ENCODE measurements at places on chromosomes 16 and 17.

DNA sequence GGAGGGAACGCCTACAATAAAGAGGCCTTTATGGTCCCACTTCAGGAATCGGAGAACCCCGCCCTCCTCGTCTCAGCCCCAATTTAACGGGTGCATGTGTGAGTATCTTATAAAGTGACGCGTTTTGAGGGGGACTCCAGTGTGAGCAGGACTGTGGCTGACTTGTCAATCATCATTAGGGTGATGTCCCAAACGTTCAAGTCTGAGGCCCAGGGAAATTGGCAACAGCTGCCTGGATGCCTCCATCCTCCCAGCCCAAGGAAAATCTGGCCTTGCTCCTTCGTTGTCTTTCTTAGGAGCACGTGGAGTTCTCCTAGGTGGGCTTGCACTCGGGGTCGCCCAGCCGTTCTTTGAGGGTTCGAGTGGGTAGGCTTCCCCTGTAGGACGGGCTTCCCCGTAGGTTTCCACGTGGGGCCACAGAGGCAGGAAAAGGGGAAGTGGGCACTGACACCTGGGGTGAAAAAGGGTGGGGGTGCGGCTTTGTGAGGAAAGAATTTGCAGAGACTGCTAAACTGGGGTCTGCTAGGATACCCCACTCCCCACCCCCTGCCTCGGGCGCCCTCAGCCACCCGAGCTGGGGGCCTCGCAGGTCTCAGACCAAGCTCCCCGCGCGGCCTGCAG lies 561 bp upstream of the HERPUD1 start:
- DNase-seq, result no peak

- no peak for DNase-seq
Measured at GRCh38 chr16:88300463-88300835, 82.3 kb upstream of the ZNF469 start.

DNA sequence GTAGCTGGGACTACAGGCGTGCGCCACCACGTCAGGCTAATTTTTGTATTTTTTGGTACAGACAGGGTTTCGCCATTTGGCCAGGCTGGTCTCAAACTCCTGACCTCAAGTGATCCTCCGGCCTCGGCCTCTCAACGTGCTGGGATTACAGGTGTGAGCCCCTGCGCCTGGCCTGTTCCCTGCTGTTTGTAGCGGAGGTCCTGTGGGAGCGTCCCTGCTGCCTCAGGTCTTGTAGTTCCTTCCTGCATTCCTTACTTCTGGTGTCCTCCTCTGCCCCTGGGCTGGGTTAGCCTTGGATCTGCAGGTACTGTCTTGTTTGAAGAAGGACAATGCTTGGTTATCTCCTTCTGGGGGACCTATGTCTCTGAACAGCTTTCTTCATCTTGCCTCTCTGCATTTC lies 23.6 kb upstream of the G6PC1 start:
- no peak for DNase-seq

DNA sequence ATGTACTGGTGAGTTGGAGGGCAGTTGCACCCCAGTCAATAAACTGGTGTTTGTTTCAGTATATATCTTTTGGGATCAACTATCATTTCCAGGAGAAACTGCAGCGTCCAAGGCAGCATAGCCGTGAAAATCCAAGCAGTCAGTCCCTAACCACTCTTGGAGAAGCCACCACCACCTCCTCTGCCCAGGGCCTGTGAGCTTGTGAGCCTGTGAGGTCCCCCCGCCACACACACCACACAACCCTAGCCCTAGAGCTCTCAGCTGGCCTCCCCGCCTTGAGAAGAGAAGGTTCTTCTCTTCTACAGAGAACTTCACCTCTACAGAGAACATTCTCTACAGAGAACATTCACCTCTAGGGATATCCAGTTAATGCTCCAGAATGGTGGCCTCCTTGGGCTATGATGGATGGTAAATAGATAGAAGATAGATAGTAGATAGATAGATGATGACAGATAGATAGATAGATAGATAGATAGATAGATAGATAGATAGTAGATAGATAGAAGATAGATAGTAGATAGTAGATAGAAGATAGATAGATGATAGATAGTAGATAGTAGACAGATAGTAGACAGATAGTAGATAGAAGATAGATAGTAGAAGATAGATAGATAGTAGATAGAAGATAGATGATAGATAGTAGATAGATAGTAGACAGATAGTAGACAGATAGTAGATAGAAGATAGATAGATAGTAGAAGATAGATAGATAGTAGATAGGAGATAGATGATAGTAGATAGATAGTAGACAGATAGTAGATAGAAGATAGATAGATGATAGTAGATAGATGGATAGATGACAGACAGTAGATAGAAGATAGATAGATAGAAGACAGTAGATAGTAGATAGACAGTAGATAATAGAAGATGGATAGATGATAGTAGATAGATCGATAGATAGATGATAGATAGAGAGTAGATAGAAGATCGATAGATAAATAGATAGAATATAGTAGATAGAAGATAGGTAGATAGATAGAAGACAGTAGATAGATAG lies 13.7 kb downstream of the ALOX15B start:
- no peak for DNase-seq

GRCh38 chr16:78742501-78743283 lies 643.2 kb downstream of the WWOX start:
- peak; percentile 14 for DNase-seq

DNA sequence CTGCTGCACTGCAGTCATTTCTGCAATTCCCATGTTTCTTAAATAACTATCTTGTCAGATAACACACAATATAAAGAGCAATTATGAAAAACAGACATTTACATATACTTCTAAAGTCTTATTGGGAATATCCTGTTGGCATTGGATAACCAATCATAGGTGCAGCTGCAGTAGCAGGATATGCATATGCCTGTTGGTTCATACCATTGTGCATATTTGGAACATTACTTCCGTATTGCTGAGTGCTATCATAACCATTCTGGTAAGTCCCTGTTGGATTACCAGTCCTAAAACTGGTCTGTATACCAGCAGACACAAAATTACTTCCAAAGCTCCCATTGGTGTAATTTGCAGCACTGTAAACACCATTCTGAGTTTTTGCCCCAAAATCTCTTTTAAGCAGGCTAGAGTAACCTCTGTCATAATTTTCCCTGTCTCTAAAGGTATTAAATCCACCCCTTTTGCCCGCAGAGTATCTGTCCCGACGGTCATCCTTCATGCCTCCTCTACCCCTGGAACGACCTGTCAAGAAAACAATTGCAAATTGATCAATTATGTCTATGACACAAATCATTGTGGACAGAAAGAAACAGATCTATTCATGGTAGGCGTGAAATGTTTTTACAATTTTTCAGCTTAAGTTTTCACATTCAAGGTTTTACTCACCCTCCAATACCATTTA lies 3.1 kb upstream of the POLG2 start:
- DNase-seq, result peak; percentile 27

DNA sequence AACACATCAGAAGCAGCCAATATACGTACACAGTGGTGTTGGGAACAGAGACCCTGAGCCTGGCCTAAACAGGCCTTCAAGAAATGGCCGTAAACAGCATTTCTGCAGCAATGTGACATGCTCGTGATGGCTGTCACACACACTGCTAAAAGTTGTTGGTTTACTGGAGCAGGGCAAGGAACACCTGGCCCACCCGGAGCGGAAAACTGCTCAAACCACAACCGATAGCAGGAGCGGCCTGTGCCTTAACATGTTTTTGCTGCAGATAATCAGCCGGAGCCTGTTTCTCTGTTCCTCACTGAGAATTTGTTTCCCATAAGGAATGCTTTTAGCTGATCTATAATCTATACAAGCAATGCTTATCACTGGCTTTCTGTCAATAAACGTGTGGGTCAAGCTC lies 6.0 kb upstream of the DPEP1 start:
- DNase-seq, result no peak

- peak; percentile 72 for DNase-seq
Measured at GRCh38 chr17:2054512-2055291, at the start of gene HIC1. HIC1 (plus strand) TSS chr17:2055103; CDS start chr17:2056691, 1,588 bp downstream.

- peak; percentile 31 for DNase-seq
Measured at GRCh38 chr16:81939164-81940056, 71.9 kb downstream of the SDR42E1 start.

- peak; percentile 73 for DNase-seq
Measured at GRCh38 chr17:12089809-12090384, 69.2 kb downstream of the MAP2K4 start.

DNA sequence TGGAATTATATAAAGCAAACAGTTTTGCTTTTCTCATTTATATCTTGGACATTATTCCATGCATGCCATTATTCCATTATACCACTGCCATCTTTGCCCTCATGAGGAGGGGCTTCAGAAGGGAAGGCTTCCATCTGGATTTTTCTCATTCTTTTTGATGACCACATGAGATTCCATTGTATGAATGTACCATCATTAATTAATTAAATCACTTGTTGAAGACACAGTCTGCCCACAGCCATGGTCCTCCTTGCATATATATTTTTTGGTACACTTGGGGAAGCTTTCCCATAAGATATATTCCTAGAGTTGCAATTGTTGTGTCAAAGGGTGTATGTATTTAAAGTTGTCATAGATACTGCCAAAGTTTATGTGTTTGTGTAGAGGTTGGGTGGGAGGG lies 7.1 kb downstream of the ARL4D start:
- DNase-seq, result peak; percentile 40

DNA sequence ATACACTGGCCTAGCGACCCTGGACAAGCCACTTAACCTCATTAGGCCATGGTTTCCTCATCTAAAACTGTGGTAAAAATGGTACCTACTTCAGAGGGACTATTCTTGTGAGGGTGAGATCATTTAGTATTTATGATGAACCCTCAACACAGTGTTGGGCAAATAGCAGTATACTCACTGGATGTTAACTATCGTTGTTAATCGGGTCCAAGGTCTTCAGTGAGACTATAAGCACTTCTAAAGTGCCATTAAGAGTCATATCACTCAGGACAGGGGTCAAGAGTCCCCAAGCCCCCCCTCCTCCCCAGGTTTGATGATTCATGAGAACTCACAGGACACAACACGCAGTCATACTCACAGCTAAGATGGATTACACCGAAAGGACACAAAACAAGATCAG lies 11.0 kb downstream of the TK2 start:
- DNase-seq, result no peak

GRCh38 chr17:37399265-37399803 lies 7.3 kb downstream of the ACACA start:
- DNase-seq, result peak; percentile 81

DNA sequence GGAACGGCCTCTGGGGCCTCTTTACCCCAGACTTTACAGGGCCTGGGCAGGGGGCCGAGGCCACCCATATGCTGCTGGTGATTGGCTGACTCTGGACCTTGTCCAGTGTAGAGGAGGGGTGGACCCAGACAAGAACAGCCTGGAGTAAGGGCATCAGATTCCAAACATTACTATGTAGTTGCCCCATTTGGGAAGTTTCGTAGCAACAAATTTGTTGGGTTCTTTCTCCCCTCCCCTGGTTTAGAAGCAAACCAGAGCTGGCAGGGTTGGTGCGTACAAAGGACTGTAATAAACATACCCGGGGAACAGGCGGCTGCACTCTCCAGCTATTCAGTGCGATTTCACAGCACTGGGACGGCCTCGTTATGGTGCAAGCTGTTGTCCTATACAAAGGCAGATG lies 145.5 kb downstream of the NTN1 start:
- DNase-seq, result no peak

GRCh38 chr16:71722801-71723536 lies 1.5 kb downstream of the PHLPP2 start:
- peak; percentile 88 for DNase-seq

DNA sequence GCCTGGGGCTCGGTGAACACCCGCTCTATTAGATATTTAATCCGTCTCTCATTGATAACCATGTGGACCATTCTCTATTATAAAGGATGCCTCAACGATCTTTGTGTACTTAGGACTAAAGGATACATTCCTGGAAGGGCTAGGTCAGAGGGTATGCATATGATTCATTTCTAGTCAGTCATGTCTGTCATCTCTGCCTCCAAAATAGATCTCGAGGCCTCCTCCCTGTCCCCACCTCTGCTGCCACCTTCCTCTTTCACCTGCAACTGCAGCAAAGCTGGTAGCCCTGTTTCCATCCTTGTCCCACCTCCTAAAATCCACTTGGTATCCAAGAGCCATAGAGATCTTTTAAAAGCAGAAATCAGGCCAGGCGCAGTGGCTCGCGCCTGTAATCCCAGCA lies 121.5 kb downstream of the KATNIP start:
- no peak for DNase-seq

DNA sequence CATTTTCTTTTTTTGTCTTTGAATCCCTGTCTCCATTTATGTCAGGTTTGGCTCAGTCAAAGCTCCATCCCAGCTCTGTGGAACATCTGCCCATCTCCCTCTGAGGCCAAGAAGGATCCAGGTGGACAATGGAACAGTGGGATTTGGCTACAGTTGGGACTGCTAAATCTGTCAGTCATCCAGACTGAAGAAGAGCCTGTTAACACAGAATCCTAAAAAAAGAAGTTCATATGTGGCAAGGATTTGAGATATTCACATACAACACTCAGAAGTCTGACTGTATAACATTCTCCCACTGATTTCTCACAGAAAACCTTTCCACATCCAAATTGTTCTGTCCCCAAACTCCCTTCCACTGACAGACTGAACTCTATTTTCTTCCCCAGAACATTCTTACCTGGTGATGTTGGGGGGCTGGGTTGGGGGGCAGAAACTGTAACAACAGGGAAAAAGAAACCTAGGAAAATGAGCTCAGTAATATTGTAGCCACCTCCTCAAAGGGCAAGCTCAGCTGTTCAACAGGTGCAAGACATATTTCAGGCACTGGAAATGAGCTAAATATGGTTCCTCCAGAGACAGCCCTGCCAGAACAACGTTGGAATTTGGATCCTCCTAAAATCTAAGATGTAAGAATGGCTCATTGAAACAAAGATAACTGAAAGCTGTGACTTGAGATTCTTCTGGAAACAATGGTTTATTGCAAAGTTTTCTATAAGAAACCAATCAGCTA lies 301.5 kb upstream of the CDH5 start:
- DNase-seq, result no peak

- no peak for DNase-seq
Measured at GRCh38 chr17:57329380-57330214, 73.3 kb downstream of the MSI2 start.

GRCh38 chr17:36944553-36944952 lies 4.2 kb upstream of the AATF start:
- no peak for DNase-seq

DNA sequence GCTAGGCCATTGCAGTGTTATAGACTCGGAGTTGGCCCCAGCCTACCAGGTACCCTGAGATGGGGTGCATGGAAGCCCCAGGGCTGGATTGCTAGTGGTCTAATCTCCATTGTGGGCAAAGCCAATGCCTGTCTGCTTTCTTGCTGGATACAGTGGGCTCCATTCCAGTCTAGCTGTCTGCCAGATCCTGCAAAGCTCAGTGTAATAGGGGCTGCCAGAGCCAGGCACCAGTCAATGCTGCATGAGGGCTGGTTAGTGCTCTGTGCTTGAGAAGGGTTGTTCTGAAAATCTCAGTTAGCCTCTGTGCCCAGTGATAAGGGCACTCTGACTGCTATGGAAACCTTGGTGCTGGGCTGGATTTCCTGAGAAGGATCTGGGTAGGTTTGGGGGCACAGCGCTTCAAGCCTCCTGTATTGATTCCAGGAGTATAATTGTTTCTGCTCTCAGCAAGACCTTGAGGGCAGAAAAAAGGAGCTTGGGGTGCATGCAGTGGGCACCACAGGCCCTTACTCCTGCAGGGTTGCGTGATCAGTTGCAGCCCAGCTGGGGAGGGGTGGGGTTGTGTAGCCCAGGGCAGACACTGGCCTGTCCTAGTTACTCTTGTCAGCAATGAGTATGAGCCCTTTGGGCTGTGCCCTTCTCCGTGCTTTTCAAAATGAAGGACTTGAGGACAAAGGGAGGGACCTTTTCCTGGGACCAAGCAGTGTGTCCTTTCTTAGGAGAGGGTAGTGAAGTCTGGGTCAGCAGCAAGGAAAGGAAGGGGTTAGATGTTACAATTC lies 19.0 kb downstream of the SMPD3 start:
- DNase-seq, result no peak

Measured in M059J (cell line).